ENCODE measurements at places on chromosomes 5 and 9.

DNA sequence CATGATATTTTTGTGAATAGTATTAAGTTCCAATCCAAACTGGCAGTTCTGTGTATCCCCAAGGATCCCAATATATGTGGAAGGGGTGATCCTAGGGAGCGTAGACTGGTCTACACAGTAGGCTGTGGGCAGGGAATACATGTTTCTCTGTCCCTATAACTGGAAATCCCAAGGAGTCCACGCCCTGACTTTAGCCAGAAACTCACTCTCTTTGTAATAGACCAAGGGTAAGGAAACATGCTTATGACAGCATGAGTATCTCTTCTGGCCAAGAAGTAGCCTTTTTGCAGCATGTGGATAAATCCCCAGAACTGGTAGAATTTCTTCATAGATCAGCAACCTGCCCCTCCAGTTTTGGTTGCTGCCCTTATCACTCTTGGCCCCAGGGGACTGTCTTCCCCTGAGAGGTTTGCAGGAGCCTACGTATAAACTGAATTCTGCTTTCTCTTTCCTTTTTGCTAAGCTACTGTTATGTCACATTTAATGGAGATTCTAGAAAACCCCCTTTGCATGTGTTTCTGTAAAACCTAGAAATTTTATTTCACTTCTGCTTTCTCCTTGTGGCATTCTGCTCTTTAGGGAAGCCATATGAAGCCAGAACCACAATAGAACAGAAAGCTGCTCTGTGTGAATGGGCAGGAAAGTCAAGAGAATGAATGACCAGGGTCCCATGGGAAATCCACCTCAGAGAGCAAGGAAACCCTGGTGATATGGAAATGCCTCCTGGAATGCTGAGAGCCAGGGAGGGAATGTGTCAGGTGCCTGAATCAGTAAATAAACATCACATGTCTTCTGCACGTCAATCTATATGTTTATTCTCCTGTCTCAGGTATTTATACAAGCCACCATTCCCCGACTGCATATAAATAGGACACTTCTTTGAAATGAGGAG lies 3.5 kb downstream of the IFNA2 start:
- peak; percentile 55 for DNase-seq

GRCh38 chr9:84481636-84482218 lies 141.2 kb upstream of the SLC28A3 start:
- DNase-seq, result no peak

DNA sequence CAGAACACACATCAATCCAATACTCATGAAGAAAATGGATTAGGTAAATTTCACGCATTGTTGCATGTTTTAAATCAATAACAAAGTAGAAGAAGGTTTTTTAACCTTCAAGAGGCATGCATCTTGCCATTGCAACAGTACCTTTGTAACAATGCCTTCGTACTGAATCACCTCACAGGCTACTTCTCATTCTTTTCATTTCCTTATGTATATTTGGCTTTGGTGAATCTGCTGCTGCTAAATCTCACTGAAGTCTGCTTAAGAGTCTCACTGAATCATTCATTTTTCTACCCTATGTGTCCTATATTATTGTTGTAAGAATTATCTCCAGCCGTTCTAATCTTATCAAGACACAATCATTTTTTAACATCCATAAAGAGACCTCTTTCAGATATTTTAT lies 152.5 kb downstream of the CDH10 start:
- DNase-seq, result no peak

- no peak for DNase-seq
Observed at GRCh38 chr5:95554331-95554646, 488 bp downstream of the SKIC3 start.

- DNase-seq, result no peak
Observed at GRCh38 chr5:81786496-81786895, 35.6 kb upstream of the SSBP2 start.

DNA sequence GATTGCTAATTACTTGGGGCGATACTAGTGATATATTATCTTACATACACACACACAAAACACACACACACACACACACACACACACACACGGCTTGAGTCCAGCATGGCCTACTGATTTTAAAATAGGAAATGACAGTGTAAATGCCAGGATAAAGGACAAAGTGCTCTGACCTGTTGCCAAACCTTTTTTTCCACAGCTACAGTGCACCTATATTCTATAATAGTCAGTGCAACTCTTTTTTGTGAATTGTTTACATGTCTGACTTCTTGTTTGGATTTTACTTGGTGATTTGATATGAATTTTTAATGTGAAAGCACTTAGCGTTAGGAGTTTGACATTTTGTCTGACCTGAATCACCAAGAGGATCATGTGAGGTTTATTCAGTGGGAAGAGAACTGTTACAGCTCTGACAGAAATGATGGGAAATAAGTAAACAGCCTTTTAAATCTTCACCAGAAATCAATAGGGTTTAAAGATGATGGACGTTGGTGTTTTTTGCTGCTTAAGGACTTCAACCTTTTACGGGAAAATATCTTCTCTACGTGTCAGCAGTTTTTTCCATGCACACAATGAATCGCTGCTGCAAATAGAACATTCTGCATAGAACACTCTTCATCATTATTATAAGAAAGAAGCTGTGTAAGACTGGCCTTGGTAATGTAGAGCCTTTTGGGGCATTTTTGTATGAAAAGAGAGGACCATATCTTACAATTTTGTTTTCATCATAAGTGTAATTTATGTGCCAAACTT lies 218.5 kb downstream of the RANBP17 start:
- no peak for DNase-seq

- DNase-seq, result no peak
Observed at GRCh38 chr5:83785176-83785668, 64.6 kb upstream of the HAPLN1 start.

DNA sequence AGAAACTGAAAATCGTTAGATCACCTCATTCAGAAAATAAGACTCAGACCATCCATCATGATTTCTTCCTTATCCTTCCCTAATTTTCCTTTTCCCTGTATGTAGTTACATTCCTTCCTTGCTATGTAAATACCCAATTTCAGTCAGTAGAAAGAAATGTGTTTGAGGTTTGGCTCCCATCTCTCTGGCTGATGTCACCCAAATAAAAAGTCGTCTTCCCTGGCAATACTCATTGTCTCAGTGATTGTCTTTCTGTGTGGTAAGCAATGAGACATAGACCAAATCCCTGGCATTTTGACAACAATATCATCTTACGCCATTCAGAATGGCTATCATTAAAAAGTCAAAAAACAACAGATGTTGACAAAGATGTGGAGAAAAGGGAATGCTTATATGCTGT lies 303.9 kb upstream of the EDIL3 start:
- DNase-seq, result peak; percentile 8

GRCh38 chr5:59423021-59423420 lies 470.5 kb downstream of the PDE4D start:
- DNase-seq, result peak; percentile 20

DNA sequence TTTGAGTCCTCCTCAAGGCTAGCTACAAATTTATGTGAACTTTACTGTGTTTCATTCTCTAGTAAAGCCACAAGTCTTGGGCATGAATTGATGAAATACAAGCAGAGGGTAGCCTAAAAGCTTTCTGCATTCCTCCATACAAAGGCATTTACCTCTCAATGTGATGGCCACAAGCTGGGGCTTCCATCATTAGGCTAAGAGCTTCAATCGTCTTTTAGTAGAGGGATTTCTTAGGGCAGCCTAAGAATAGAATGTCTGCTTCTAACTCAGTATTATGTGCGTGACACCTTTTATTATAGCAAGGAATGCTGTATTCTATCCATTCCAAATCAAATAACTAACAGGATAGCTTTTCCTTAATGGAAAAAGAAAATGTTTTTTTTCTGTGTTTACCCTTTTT lies 3.7 kb downstream of the PLAC8L1 start:
- DNase-seq, result no peak

GRCh38 chr5:104659497-104659896 lies 1096.9 kb upstream of the NUDT12 start:
- no peak for DNase-seq

- no peak for DNase-seq
Observed at GRCh38 chr5:137313526-137314175, 185.5 kb downstream of the SPOCK1 start.

- no peak for DNase-seq
Observed at GRCh38 chr5:10552183-10553143, 11.4 kb upstream of the ANKRD33B start.

DNA sequence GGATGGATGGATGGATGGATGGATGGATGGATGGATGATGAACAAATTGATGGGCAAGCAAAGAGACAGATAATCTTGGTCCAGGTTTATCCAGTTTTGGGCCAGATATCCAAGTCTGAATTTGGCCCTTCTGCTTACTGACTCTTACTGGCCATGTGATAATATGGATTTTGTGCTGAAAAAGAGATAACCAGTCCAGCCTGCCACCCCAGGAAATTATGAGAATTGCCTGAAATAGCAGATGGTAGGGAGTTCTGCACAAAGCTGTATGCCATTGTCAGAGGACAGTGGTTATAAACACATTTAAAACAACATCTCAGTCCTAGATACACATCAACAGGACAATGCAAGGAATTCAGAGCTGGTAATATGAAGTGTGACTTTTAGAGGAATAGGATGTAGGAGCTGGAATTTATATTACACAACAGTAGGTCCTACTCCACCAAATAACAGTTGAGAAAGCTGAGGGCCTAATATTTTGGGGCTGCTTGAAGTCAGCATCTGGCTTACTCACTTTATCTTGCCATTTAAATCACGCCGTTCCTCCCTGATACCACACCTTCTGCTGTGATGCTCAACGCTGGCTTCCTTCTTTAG lies 9.0 kb upstream of the FAT2 start:
- DNase-seq, result no peak

- no peak for DNase-seq
Observed at GRCh38 chr9:130845901-130846481, 10.9 kb downstream of the ABL1 start.

DNA sequence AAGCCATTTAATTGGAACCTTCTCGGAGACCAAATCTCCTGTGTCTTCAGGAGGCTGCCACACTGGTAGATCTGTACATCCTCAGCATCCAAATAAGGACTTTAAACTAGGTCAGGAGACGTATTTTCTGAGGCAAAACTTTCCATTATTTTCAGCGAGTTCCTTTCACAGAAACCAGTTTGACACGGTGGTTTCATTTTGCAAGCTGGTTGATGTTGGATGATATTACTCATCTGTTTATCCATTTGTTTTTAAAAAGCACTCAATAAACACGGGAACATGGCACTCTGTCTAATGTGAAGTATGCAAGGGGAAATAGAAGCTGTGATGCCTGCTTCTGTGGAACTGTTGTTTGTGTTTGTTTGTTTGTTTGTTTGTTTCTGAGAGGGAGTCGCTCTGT lies 199.6 kb downstream of the ERCC6L2 start:
- DNase-seq, result no peak

GRCh38 chr9:112872019-112872418 lies 18.7 kb downstream of the SLC46A2 start:
- no peak for DNase-seq

- no peak for DNase-seq
Observed at GRCh38 chr5:14165375-14166106, 22.4 kb downstream of the TRIO start.

GRCh38 chr5:147479444-147479843 lies 30.4 kb downstream of the DPYSL3 start:
- DNase-seq, result no peak

DNA sequence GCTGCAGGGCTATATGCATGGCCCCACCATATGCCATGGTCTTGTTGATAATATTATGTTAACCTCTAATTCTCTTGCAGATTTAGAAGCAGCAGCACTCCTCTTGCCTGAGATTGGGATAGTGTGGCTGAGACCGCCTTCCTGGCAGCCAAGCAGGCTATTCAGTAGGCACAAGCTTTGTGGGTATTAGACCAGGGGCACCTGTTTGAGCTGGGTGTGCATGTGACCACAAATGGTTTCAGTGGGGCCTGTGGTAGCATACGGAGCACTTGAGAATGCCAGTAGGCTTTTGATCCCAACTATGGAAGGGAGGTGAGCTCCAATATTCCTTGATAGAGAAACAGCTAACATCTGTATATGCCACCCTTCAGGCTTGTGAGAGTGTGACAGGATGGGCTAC lies 625.1 kb upstream of the NUDT12 start:
- DNase-seq, result no peak

DNA sequence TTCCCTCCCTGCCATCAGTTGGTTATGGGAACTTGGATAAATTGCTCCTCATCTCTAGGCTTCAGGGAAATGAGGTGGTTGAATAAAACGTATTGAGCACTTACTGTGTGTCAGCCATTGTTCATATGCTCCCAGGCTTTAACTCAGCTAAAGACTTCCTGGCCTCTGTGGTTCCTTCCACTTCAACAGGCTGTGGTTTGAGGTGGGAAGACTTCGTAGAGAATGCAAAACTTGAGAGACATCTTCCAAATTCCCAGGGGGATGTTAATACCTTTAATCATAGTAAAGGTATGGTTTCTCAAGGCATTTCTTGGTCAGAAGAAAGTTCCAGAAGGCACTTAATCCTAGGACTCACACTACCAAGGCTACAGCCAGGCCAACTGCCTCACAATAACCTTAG lies 1.5 kb upstream of the GPX3 start:
- no peak for DNase-seq

Measured in NCI-H345 (cell line).